Stimulated activated naive CD8-positive, alpha-beta T cell treated with anti-CD3 and anti-CD28 coated beads, Interleukin-15, amount 100 ng/mL, for 72 hours (primary cell): ENCODE measurements at places on chromosomes 13 and 19.

DNA sequence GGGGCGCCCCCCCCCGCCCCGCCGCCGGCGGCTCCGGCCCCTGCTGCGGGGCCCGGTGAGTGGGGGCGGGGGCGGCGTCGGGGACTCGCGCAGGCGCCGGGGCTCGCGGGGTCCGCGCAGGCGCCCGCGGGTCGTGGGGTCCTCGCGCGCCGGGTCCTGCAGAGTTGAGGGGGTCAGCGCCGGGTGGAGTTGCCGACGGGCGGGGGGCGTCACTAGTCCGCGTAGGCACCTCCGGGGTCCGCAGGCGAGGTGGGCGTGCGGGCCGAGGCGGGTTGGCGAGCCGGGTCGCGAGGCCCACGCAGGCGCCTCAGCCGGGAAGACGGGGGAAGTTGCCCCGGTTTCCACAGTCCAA is 365 bp downstream of the PPP6R1 start:
- no peak for DNase-seq

- no peak for DNase-seq
Measured at GRCh38 chr13:43305416-43305815, 282.0 kb downstream of the DNAJC15 start.

- DNase-seq, result no peak
Measured at GRCh38 chr13:63948045-63948444, 2532.4 kb upstream of the PCDH20 start.

DNA sequence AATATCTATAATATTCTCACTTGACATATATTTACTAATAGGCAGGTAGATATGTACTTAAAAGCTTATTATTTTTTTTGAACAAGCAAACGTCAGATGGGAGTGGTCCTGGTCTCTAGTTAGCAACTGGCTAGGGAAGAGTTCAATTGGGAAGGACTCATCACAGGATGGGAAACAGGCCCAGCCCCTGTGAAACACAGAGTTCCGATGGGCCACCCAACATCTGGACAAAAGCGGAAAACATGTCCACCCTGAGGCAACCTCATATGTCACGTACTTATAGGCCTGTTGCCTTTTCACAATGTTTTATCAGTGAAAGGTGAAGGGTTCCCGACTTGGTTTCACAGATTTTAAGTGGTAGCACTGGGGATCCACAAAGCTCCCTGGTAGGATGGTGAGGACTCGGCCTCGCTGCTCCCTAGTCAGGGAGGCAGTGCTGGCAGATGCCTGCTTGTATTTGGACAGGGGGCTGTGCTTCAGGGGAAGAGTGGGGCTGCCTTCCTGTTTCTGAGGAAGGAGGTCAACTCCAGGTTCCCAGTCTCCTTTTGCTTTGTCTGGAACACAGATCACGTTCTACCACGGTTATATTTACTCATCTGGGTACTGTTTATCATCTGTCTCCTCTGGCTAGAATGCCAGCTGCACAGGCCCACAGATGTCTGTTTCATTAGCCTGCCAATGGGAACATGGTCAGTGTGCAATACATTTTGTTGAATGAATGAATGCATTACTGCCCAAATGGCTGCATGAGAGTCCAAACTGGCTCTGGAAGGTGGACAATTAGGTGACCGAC is 49.4 kb upstream of the SLC15A1 start:
- no peak for DNase-seq

GRCh38 chr13:62847520-62847919 is 1431.9 kb upstream of the PCDH20 start:
- no peak for DNase-seq

DNA sequence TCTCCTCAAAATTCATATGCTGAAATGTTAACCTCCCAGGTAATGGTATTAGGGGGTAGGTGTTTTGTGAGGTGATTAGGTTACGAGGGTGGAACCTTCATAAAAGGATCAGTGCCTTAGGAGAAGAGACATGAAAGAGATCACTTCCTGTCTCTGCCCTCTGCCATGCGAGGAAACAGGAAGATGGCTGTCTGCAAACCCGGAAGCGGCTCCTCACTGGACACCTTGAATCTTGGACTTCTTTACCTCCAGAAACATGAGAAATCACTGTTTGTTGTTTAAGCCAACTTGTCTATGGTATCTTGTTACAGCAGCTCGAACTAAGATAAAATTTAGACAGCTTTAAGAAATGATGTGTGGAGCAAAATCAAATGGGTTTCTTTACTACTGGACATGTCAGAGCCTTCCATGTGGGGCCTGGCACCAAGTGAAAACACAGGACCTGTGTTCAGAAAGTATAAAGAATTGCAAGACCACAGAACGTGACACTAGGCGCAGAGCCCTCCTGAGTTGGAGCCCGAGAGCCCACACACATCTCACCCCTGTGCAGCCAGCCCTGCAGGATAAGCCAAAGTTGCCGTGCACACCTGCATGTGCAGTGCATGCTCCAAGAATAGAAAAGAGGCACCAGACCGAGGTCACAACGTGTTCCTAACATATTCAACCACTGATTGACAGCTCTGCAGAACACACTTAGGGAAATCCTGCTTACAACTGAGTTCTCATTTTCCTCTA is 112.5 kb upstream of the UQCRFS1 start:
- no peak for DNase-seq

DNA sequence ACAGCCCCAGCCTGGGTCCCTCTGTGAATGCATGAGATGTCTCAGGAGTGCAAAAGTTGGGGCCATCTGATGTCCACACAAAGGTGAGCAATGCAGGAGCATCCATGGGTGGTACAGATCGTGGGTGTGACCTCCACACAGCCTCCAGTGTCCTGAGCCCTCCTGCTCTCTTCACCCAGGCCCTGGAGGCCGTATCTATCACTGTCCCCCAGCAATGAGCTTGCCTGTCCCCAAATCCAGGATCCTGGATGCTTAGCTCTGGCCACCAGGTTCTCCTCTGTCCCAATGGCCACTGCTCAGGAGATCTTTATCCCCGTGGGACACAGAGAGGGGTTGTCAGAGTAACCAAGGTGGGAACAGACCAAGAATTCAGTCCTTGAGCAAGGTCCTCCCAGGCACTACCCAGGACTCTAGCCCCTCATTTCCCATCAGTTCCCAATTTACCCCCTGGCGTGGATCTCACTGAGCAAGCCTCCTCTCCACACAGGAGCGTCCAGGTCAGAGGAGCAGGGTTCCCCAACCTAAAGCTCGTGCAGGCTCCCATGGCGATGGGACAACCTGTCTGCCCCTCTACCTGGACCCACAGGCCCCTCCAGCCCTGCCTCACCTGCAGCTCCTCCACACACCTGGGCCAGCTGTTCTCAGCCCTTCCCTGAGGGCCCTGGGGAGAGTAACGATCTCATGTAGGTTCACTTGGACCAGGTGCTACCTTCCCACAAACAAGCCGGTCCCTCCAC is 11.3 kb downstream of the CEACAM21 start:
- DNase-seq, result no peak

- no peak for DNase-seq
Measured at GRCh38 chr19:38006361-38007045, 99.5 kb downstream of the SIPA1L3 start.

GRCh38 chr13:99990126-99990977 is 8.8 kb downstream of the ZIC2 start:
- no peak for DNase-seq

GRCh38 chr13:24505256-24505655 is 7.3 kb downstream of the PARP4 start:
- no peak for DNase-seq

GRCh38 chr13:59837101-59837500 is 326.6 kb downstream of the DIAPH3 start:
- no peak for DNase-seq

GRCh38 chr19:6084821-6085220 is 25.5 kb downstream of the RFX2 start:
- DNase-seq, result no peak

GRCh38 chr19:47509973-47510372 is 4.9 kb downstream of the NAPA start:
- DNase-seq, result no peak

- DNase-seq, result no peak
Measured at GRCh38 chr19:6465006-6465405, 935 bp downstream of the CRB3 start.

DNA sequence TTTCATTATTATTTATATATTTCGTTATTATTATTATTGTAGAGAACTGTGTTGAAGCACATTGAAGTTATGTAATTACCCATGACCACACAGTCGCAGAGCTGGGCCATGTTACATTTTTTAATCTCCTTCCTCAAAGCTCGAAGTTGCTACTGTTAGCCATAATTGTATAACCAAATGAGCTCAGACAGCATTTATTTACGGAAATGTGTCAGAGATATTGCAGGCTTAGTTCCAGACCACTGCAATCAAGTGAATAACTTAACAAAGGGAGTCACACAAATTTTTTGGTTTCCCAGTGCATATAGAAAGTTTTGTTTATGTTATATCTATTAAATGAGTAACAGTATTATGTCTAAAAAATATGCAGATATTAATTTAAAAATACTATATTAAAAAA is 147.1 kb upstream of the SLITRK1 start:
- DNase-seq, result no peak

DNA sequence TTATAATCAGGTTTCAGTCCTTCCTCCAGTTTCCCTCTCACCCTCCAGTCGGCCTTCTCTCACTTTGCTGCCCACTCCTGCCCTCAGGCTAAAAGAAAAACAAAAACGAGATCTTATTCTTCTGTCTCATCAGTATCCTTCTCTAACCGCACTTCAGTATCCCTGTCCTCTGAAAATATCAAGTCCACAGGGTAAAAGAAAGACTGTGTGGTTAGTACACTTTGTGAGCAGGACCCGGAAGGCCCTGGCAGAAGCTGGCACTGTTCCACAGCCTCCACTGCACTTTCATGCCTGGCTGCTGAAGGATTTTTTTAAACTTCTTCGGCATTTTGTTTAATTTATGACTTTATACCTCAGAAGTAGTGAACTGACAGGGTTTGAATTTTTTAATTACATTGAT is 51.8 kb downstream of the TM9SF2 start:
- DNase-seq, result no peak
